Activated effector memory CD4-positive, alpha-beta T cell treated with Interleukin-2 at 50 U/mL for 16 hours (primary cell): ENCODE measurements at places on chromosomes 13 and 19.
A peak's percentile ranks its signal among the peaks of the same experiment; 100 is the strongest.

DNA sequence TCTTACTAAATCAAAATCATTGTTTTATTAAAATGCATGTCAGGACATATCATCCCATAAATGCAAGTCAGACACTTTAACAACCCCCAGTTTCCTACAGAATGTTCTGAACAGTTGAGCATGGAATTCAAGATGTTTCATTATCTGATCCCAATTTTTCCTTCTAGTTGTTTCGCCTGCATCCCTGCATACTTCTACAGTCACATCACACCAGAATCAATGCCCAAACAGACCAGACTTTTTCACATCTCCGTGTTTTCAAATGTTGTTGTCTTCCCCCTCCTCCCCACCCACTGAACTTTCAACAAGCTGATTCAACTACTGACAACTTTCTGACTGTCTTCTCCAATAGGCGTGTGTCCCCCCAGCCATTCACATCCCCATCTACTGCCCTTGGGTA lies 48.6 kb downstream of the LHFPL6 start:
- no peak for DNase-seq

- DNase-seq = peak; percentile 11
Observed at GRCh38 chr13:51950722-51951121, 60.5 kb downstream of the ATP7B start.

GRCh38 chr13:110780422-110780821 lies 66.9 kb downstream of the ING1 start:
- no peak for DNase-seq

GRCh38 chr13:96984051-96984508 lies 10.2 kb downstream of the OXGR1 start:
- no peak for DNase-seq

DNA sequence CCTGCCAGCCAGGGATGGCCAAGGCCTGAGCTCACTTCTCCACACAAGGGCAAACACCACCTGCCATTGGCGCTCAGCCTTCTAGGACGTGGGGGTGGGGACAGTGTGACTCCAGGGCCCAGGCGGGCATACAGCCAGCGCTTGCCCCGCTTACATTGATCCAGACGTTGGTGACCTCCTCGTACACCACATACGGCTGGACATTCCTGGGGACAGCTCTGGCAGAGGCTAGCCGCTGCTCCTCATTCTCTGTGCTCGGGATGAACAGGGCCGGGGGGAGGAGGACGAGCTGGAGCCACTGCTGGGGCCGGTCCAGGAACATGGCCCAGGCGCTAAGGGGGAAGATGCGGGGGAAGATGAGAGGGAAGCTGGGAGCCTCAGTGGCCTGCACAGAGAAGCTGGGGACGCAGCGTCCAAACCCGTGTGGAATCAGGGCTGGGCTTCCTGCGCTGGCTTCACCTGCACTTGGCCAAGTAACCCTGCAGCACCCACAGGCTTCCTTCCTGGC lies 25.1 kb upstream of the MYDGF start:
- no peak for DNase-seq

- DNase-seq = no peak
Observed at GRCh38 chr13:49356223-49356622, 87.6 kb downstream of the CAB39L start.

- no peak for DNase-seq
Observed at GRCh38 chr13:78709028-78709427, 50.1 kb upstream of the OBI1 start.

- DNase-seq = no peak
Observed at GRCh38 chr13:100835695-100836094, 161.1 kb upstream of the TMTC4 start.

DNA sequence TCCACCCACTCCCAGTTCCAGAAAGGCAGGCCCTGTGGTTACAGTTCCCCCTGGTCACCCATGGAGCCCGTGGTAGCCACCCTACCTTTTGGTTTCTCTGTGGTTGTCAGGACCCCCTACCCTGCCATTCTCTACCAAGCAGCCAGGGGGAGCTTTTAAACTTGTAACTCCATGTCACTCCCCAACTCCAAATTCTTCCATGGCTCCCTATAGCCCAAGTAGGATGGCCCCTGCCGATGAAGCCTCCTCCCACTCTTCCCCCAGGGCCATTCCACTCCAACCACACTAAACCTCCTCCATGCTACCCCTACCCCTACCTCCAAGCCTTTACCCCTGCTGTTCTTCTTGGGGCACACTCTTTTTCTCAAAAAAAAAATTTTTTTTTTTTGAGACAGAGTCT lies 2.2 kb downstream of the S1PR2 start:
- peak; percentile 31 for DNase-seq

GRCh38 chr13:32850316-32851052 lies 165.7 kb upstream of the KL start:
- no peak for DNase-seq

DNA sequence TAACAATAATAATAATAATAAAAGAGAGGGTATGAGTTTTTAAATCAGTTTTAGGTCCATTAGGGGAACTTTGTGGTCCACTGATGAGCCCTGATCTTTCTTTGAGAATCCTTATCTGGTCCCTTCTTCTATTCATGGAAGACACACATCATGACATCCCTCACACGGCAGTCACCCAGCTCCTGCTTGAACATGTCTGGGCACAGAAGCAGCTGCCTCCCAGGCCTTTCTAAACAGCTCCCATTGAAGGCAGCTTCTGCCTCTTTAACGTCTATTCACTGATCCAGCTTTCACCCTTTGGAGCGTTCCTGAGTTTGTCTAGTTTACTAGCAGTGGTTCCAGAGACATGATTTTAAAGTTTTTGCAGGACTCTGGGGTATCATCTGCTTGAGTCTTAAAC lies 42.6 kb upstream of the STK24 start:
- no peak for DNase-seq

DNA sequence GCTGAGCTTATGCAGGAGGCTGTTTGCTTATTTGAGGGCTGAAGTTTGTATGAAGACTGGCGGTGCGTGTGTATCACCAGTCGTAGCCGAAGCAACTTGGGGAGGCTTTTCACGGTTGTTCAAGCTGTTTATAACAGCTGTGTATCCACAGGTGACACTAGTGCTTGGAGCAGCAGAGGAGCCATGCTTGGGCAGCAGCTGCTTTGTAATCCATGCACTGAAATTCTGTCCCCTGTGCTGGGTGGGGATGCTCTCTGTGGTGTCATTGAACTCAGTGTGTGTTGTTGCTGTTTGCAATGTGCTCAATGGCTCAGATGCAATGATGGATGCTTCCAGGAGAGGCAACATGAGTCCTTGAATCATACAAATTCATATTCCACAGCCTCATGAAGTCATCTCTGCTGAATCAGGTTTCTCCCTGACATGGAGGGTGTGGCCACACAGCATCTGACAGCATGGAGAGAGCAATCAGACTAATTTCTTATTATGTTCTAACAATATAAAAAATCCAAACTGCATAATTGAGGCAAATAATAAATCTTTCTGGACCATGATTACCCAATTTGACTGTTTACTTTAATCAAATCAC lies 18.8 kb upstream of the GTF3A start:
- no peak for DNase-seq

DNA sequence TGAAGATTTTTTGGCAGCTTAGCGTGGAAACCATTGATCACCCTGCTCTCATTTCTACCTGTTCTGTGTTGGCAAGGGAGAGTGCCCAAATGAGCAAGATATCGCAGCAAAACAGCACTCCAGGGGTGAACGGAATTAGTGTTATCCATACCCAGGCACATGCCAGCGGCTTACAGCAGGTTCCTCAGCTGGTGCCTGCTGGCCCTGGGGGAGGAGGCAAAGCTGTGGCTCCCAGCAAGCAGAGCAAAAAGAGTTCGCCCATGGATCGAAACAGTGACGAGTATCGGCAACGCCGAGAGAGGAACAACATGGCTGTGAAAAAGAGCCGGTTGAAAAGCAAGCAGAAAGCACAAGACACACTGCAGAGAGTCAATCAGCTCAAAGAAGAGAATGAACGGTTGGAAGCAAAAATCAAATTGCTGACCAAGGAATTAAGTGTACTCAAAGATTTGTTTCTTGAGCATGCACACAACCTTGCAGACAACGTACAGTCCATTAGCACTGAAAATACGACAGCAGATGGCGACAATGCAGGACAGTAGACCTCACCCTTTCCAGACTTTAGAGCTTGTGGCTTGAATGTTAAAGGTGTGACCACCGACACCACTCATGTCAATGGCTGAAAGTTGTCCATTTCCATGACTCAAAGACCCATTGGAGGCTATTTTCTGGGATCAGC lies 5.8 kb downstream of the CEBPG start:
- no peak for DNase-seq

GRCh38 chr13:51148952-51149573 lies 38.0 kb upstream of the C13orf42 start:
- DNase-seq = no peak

- no peak for DNase-seq
Observed at GRCh38 chr19:3471954-3472655, 8.2 kb downstream of the SMIM24 start.

DNA sequence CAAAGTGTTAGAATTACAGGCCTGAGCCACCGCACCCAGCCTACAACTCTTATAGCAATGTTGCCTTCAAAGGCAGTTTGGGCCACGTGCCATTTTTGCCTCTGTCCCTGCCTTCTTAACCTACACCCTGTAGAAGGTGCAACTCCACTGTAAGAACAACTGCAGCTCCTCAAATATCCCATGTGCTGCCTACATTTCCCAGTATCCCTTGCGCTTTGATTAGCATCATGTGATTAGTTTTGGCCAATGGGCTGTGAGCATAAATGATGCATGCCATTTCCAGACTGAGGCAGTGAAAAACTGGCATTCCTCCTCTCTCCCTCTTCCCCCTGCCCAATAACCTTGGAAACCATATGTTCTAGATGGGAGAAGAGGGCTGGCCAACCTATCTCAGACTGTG lies 75.2 kb upstream of the MRI1 start:
- DNase-seq = no peak

GRCh38 chr19:43316591-43317319 lies 36.7 kb upstream of the CD177 start:
- no peak for DNase-seq

DNA sequence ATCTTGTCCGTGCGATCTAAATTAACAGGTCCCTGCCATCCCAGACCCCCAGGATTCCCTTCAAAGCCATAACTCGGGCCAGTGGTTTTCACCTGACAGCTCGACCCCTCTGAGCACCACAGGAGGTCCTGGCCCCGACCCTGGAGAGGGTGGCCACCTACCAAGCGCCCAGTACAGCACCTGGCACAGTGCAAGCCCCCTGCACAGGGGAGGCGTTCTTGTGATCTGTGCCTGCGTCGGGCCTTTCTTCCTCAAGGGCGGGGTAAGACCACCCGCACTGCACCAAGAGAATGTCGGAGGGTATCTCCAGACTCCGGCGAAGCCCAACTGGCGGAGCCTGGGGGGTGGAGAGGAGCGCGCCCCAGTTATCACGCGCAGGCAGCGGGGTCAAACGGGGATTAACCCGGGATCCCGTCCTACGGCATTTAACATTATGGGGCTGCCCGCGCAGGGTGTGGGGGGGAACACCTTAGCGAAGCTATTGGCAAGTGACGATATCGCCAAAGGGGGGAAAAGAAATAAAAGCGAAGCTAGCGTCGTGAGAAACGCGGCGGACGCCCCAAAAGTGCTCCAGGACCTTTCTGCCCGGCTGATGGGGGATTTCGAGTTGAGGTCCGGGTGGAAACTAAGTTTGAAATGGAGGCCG lies 1.3 kb upstream of the HNRNPL start:
- no peak for DNase-seq

DNA sequence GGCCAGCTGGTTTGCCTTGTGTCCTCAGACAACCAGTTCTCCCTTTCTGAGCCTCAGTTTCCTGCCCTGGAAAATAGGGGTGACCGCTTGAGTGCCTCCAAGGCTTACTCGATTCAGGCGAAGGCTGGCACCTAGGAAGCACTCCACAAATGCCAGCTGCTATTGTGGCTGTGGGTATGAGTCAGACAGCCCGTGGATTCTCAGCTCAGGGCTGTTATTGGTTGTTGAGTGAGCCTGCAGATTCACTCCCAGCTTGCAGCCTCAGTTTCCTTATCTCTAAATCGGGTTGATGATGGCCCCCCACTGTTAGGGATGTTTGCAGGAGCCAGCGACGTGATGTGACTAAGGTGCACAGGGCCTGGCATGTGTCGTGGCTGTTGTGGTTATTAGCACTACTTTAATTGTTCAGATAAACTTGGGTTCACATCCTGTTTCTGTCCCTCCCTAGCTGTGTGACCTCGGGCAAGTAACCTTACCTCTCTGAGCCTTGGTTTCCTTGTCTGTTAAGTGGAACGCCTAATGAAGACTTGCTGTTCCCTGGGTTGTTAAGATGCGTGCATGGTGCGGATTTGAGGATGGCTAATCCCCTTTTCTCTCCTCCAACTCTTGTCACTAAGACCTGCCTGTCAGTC lies 2.4 kb downstream of the MARK4 start:
- peak; percentile 9 for DNase-seq

GRCh38 chr19:51166846-51167490 lies 24.9 kb downstream of the SIGLEC7 start:
- no peak for DNase-seq

GRCh38 chr13:99199541-99200431 lies 868 bp upstream of the UBAC2 start:
- DNase-seq = no peak

- DNase-seq = no peak
Observed at GRCh38 chr19:3904233-3904632, 23.7 kb downstream of the ATCAY start.

DNA sequence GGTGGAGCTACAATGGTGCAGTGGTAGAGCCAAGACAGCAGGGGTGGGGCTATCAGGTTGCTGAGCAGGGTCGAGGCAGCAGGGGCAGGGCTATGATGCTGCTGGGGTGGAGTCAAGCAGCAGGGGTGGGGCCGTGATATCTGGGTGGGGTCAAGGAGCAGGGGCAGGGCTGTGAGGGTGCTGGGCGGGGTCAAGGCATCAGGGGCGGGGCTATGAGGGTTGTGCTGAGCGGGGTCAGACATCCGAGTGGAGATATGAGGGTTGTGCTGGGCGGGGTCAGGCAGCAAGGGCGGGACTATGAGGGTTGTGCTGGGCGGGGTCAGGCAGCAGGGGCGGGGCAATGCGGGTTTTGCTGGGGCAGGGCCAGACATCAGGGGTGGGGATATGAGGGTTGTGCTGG lies 14.7 kb downstream of the HCN2 start:
- DNase-seq = no peak

GRCh38 chr19:41447732-41448332 lies 4.9 kb downstream of the ERICH4 start:
- no peak for DNase-seq

GRCh38 chr19:18021121-18021755 lies 13.3 kb downstream of the ARRDC2 start:
- peak; percentile 74 for DNase-seq

DNA sequence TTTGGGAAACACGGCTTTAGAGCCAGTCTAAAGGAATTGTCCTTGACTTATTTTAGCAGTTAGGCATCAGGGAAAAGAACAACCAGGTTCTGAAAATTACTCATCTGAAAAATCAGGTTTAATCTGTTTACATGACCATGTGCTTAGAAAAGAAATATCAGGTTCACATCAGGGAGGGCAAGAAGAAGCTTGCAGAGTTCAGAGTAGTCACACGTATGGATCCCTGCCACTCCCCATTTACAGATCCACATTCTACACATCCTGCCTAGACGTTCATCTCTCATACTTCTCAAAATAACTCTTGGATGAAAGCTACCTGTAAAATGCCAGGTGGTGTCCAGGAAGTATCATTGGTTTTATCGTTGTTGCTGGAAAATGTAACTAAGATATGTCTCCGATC lies 14.0 kb upstream of the PHF11 start:
- no peak for DNase-seq

GRCh38 chr13:20119960-20120359 lies 40.9 kb downstream of the GJA3 start:
- no peak for DNase-seq
